Suppressor macrophage treated with lipopolysaccharide for 1 hour (primary cell): ENCODE measurements at places on chromosomes 5 and 9.
A peak's percentile ranks its signal among the peaks of the same experiment; 100 is the strongest.

DNA sequence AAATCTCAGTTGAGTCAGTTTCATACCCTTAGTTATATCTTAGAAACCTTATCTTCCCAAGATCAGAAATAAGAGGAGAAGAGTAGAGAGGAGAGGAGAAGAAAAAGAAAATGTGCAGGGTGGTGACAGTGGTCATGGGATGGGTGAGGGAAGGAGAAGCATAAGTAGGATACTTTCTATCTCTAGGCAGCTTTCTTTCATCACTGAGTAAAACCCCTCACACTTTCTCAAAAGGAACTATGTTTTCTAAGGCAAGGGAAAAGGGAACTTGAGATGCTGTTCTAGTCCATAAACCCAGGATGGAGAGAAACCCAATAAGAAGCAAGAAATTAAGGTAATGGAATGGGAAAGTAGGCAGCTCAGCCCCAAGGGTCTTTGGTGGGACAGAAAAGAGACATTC is 225.3 kb downstream of the MCTP1 start:
- DNase-seq = peak; percentile 82

- peak; percentile 16 for DNase-seq
Observed at GRCh38 chr5:111922344-111922743, 165.3 kb upstream of the NREP start.

- DNase-seq = no peak
Observed at GRCh38 chr5:135064235-135064570, 30.2 kb upstream of the PITX1 start.

DNA sequence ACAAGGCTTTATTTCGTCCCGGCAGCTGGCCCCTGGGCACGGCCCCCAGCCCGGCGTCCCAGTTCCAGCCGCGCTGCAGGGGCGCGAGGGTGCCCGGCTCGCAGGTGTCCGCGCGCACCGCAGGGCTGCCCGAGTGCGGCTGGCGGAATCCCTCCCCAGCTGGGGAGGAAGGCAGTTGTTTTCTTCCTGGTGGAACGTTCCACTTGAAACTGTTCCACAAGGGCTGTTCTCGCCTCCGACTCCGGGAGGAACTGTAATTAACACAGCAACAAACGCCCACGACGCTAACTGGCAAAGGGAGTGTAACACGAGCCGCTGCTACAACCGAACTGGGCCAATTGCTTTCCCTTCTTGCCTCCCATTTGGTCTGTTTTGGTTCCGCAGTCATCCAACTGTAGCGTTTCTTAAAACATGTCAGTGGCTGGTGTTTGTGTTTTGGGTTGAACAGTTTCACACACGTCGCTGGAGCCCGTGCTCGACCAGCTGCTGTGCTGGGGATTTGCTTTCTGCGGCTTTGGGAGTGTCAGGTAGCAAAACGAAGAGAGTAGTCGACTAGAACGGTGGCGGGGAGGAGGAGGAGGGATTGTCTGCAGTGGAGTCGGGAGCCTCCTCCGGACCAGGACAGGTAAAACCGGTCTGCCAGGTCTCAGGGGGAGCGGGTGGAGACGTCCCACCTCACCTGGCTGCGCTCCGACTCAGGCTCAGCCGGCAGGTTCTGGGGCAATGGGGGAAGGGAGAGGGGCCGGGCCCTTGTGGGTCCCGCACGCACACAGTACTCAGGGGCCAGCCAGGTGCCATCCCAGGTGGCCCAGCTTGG is 131.6 kb upstream of the NIPBL start:
- peak; percentile 72 for DNase-seq
